ENCODE measurements at places on chromosomes 5 and 9.

- no peak for DNase-seq
Measured at GRCh38 chr5:124951661-124952060, 205.2 kb upstream of the ZNF608 start.

GRCh38 chr9:130262771-130263170 lies 2.8 kb upstream of the HMCN2 start:
- DNase-seq = no peak

GRCh38 chr5:134749415-134749814 lies 9.2 kb upstream of the DDX46 start:
- no peak for DNase-seq

GRCh38 chr5:36029914-36030313 lies 36.8 kb downstream of the UGT3A2 start:
- DNase-seq = no peak

DNA sequence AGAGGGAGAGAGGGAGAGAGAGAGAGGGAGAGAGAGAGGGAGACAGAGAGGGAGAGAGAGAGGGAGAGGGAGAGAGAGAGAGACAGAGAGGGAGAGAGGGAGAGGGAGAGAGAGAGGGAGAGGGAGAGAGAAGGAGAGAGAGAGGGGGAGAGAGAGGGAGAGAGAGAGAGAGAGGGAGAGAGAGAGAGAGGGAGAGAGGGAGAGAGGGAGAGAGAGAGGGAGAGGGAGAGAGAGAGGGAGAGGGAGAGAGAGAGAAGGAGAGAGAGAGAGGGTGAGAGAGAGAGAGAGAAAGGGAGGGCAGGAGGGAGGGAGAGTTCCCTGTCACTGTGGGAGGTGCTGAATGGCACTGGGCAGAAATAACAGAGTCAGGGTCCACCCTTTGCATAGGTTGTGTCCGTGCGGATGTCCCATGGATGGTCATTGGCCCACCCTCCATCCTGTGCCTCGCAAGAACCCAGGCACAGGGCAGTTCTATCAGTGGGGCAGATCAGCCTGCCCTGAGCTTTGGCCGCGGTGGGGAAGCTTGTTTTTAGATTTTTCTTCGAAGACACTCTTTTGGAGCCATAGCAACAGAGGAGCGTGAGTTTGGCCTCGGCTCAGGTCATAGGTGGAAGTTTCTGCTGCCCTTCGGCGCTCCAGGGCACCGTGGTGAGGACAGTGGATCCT lies 30.1 kb downstream of the ADAMTSL2 start:
- DNase-seq = no peak

GRCh38 chr5:146009020-146009419 lies 72.6 kb downstream of the SH3RF2 start:
- no peak for DNase-seq

GRCh38 chr5:159899067-159900049 lies 16.9 kb upstream of the ADRA1B start:
- no peak for DNase-seq

All from foreskin keratinocyte (primary cell).